Effector memory CD4-positive, alpha-beta T cell (primary cell): ENCODE measurements at places on chromosomes 5 and 9.
A peak's percentile ranks its signal among the peaks of the same experiment; 100 is the strongest.

DNA sequence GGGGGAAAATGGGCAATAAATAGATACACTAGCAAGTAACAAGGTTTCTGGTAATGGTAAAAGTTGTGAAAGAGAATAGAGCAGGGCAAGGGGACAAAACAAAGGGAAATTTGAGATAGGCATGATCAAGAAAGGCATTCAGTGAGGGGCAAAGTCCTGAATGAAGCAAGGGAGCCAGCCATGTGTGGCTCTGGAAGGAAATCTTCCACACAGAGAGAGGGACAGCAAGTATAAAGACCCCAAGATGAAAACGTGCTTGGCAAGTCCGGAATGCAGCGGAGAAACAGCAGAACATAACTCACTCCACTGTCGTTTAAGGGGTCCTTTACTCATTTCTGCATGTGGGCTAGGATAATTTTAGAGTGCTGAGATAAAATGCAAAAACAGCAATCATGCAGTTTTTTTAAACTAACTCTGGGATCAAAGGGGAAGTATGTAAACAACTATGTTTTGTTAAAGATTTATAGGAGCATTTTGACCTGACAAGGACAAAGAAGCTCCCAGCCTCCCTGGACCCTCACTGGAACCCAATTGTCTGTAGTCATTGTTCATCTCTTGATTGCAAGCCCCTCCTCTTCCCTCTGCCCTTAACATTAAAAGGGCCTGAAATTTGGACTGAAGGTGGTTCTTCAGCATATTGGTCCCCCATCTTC is 22.9 kb upstream of the AOPEP start:
- DNase-seq = no peak

DNA sequence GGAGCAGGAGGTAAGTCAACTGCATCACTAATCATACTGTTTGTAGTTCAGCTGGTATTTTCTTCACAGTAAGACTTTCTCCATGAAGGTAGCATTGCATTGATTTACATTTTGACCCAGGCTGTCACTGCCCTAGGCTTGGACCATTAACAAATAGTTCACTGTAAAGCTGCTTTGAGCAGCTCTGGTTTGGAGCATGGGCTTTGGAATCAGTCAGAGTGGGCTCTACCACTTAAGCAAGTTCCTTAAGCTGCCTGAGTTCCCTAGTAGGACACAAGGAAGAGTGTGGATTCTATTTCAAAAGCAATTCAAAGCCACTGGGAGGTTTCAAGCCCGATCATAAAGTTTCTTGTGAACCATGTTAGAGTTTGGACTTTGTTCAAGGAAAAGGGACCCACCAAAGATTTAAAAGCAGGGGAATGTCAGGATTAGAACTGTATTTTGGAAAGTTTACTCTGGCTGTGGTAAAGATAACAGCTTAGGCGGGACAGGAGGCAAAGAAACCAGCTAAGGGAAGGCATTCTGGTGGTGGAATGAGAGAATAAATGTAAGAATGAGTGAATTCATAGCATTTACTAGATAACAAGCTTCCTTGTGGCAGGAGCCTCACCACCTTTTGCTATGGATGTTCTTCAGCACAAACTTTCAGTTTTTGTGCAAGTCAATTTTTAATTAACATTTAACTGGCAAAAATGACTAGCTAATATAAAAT is 12.3 kb upstream of the PANK3 start:
- no peak for DNase-seq

DNA sequence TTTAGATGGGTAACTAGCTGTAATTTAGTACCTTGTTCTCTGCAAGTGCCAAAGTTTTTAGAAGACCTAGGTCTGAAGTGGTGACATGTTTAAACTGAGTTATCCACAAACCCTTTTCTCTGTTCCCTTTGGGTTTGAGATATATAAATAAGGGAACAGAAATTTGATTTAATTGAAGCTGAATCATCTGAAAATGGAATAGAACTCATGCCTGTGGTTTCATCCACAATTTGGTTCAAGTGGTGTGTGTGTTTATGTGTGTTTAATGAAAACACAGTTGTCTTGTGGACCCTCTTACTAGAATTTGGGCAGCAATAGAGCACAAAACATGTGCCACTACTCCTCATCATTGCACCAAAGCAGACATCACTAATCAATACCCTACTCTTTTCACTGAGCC is 216.9 kb downstream of the GLIS3 start:
- no peak for DNase-seq

DNA sequence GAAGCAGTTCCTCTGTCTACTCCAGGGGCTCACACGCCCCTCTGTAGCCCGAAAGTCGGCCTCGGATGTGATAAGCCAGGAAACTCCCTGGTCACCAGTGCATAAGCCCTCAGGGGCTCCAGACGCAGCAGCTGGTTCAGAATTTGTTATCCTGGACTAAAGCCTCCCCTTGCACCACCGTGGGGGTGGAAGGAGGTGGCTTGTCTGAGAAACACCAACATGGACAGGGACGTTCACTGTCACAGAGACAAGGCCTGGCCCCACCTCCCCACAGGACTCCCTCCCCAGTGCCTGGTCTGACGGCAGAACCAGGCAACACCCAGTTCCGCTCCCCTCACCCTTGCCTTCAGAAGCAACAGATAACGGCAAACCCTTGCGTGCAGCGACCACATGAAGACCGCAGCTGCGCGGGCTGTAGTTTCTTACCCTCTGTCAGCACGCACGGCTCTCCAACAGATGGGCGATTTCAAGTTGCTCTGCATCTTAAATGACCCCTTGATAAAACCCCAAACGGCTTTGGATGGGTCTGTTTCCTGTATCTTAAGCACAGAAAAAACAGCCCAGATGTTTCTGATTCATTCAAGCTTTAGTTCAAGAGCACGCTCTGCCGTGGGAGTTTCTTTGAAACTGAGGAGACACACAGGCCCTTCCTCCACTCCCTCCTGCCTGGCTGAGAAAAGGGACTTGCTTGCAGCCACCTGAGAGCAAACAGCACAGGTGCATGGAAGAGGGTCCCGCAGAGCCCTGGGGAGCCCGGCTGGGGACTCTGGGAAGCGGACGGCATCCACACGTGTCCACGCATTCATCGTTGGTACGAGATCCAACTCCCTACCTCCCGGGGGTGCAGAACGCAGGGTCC is 44.7 kb upstream of the NKD2 start:
- no peak for DNase-seq

- DNase-seq = no peak
Measured at GRCh38 chr9:126536131-126536530, 77.6 kb upstream of the LMX1B start.

DNA sequence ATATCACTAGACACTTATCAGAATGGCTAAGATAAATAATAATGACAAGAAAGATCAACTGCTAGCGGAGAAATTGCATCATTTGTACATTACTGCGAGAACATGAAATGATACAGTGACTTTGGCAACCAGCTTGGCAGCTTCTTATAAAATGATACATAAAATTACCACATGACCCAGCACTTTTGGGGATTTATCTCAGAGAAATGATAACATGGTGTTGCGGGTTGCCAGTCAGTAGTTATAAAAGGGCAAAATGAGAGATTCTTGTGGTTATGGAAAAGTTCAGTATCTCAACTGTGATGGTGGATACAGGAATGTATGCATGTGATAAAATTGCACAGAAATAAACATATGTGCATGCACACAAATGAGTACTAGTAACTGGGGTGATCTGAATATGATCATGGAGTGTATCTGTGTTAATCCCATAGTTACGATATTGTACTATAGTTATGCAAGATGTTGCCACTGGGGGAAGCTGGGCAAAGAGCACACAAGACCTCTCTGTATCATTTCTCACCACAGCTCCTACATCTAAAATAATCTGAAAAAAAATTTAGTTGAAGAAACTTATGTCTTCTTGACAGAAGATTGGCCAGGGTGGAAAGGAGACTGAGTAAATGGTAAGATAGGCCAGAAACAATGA is 128.9 kb downstream of the NXNL2 start:
- DNase-seq = no peak

- no peak for DNase-seq
Measured at GRCh38 chr5:63953217-63953616, 9.0 kb downstream of the HTR1A start.

DNA sequence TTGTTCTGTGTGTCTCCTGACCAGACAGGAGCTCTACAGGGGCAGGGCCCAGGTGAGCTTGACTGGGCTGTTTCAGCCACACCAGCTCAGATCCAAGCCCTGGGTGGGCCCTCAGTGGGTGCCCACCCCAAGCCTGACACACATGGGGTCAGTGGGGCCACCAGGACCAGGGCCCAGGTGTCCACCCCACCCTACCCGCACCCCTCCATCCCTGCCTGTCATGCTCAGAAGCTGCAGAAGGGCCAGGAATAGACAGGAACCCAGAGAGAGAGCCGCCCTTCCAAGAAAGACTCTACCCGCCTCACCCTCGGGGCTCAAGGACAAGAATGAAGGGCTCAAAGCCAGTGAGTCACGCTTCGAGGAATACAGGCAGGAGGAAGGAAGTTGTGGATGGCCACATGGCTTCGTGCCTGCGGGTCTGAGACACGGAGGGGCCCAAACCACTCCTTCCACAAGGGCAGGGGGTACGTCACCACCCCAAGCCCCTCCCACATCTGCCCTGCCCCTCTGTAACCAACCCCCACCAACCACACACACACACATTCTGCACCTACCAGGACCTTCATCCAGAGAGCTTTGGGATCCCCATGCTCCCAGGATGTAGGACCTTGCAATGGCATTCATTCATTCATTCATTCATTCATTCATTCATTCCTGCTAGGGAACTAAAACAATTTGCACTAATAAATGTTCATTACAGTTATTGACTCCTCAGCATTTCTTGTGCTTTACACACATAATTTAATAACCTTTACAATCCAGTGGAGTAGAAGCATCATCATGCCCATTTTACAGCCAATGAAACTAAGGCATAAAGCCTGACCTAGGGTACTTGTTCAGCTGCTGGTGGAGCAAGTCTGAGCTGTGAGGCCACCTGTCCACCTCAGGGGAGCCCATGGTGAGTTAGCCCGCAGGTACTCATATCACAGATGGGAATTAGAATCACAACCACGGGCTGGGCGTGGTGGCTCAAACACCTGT is 55.9 kb upstream of the STXBP1 start:
- DNase-seq = peak; percentile 55

- no peak for DNase-seq
Measured at GRCh38 chr9:69089491-69089890, 53.9 kb downstream of the FXN start.

GRCh38 chr9:16062542-16063240 is 509.8 kb downstream of the CCDC171 start:
- DNase-seq = no peak

DNA sequence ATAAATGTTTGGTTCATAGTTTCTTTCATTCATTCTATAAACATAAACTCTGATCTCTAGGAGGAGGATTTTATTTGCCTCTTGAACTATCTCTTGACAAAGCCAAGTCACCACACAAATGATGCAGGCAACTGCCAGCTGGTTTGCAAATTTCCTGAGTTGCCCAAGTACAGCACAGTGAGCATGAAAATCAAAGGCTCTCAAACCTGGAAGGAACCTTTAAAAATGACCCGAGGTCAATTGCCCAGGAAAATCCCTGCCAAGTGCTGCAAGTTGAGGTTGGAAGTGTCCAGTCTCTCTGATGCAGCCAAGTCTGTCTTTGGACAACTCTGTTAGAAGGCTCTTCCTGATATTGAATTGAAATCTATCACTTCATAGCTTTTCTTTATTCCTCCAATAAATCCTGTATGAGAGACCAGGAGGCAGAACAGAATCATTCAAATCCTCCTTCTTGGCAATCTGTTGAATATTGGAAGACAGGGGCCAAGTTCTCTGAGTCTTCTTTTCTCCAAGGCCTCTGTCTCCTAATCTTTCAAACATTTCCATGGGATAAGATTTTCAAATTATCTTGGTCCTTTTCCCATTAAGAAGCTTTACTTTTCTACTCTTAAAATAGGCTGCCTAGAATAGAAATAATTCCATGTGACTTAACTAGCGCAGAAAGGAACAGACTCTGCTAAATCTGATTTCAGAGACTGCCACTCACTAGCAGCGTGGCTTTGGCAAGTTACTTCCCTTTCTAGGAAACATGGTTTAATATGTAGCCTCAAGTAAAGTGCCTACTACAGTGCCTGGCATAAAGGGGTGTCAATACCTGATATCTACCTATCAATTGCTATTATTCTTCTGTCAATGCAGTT is 159.2 kb downstream of the SNX18 start:
- no peak for DNase-seq

- DNase-seq = no peak
Measured at GRCh38 chr5:173268750-173269432, 33.9 kb upstream of the NKX2-5 start.

DNA sequence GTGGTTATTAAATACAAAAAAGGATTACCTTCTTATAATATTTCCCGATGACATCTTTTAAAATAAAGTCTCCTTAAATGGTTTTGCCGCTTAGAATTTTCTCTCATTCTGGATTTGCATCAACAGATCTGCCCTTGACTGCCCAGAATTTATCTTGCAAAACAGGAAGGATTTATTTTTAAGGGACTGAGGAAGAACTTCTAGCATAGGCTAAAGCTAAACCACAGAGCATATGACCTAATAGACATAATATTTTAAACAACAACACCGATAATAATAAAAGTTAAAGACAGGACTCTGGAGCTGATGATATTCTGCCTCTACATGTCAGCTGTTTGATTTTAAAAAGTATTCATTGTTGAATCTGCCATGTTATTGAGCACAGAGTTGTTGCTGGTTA is 145.3 kb upstream of the ADCY2 start:
- no peak for DNase-seq

- DNase-seq = no peak
Measured at GRCh38 chr5:77029376-77029885, 773 bp upstream of the AGGF1 start.

DNA sequence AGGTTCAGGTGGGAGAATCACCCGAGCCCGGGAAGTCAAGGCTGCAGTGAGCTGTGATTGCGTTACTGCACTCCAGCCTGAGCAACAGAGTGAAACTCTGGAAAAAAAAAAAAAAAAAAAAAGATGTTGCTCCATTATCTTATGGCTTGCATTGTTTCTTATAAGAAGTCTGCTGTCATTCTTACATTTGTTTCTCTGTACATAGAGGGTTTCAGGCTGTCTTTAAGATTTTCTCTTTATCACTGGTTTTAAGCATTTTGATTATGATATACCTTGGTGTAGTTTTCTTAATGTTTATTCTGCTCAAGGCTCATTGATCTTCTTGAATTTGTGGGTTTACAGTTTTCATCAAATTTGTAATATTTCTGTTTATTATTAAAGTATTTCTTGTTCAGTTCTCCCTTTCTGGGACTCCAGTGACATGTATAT is 35.2 kb downstream of the MVB12B start:
- DNase-seq = no peak

DNA sequence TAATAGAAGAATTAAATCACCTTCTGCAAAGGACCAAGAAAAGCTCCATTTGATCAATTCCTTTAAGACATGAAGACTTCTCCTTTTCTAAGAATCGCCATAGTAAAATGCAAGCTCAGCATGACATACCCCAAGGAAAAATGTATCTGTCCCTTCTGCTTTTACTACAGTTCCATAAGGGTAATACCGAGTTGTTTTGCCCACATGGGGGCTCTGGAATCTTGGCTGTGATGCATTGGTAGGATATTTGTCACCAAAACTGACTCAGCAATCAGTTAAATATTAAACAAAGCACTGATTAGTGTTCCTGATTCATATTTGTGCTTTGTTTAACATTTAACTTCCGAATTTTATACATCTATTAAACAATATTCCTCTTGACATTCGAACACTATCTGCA is 24.3 kb upstream of the KCNIP1 start:
- DNase-seq = no peak
